ENCODE measurements at places on chromosomes 4 and X.

DNA sequence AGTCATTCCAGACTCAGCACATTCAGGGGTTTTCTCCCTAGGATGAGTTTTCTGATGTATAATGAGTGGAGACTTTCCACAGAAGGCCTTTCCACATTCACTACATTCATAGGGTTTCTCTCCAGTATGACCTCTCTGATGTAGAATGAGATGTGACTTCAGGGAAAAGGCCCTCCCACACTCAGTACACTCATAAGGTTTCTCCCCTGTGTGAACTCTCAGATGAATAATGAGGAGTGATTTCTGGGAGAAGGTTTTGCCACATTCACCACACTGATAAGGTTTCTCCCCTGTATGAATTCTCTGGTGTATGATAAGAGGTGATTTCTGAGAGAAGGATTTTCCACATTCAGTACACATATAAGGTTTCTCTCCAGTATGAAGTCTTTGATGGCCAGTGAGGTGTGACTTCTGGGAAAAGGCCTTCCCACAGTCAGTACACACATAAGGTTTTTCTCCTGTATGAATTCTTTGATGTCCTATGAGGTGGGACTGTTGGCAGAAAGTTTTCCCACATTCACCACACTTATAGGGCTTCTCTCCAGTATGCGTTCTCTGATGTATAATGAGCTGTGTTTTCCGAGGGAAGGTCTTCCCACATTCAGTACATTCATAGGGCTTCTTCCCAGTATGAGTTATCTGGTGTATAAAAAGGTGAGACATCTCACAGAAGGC, 12.7 kb downstream of the ZNF630 start:
- no peak for DNase-seq

GRCh38 chrX:23304881-23305280, 29.8 kb upstream of the PTCHD1 start:
- DNase-seq = no peak

- no peak for DNase-seq
These were observed 11.3 kb downstream of the FGFRL1 start for GRCh38 chr4:1022739-1023066.

DNA sequence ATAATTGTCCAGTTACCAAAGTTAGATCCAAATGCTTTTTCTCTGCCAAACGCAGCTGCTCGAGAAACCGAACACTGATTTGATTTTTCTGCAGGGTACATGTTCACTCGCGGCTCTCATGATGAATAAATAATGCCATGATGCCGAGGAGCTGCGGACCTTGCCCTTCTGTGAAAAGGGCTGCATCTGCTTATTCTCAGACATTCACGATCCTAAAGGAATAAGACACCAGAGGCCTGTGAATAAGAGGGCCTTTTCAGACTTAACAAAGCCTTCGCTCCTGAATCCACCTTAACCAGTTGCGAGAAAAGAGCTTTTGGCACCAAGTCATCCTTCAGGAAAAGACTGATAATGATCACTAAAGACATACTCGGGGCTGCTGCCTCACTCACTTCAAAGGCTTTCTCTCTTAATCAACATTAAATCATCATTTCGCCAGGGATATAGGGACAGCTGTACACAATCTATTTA, 147.5 kb downstream of the FBXO8 start:
- no peak for DNase-seq

DNA sequence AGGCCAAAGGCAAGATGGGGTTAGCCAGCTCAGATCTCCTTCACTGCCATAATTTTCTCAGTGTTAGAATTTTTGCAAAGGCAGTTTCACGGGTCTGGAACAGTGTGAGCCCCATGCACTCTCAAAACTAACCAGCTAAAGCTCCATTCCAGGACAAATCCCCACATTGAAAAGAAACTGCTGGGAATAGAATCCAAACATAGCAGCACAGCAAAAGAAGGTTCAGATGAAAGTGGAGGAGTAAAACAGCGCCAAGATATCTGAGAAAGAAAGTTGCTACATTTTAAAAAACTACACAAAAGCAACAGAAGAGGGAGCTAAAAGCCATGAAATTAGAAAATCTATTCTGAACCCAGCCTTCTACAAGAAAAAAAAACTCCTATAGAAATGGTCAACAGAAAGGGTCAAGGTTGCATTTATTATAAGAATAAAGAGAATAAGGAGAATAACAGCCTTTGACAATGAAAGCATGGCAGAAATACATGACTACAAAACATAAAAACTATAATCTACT, 39.6 kb upstream of the SLC7A3 start:
- DNase-seq = peak; percentile 18

- no peak for DNase-seq
These were observed 4.2 kb upstream of the SRPK3 start for GRCh38 chrX:153776611-153777045.

- DNase-seq = no peak
These were observed 246.7 kb downstream of the GPAT3 start for GRCh38 chr4:83782591-83782990.

DNA sequence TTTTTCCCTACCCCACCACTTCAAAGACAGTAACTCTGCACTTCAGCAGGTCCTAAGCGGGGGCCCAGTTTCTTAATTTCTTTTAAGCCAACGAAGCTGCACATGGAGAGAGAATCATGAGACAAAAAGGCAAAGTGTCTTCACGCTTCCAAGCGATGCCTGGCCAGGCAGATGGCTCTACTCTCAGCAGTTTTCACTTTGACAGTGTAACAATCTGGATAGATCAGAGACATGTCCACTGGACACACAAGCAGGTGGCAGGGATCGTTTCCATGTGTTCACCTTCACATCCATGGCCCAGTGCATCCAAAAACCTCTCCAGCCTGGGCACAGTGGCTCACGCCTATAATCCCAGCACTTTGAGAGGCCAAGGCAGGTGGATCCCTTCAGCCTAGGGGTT, 27.8 kb downstream of the PPP2R2C start:
- DNase-seq = no peak

GRCh38 chr4:26819478-26820095, 41.1 kb upstream of the STIM2 start:
- DNase-seq = no peak

- peak; percentile 68 for DNase-seq
These were observed 286.2 kb upstream of the TET2 start for GRCh38 chr4:104860238-104861123.

- no peak for DNase-seq
These were observed 7.8 kb downstream of the MSMO1 start for GRCh38 chr4:165335163-165335703.

DNA sequence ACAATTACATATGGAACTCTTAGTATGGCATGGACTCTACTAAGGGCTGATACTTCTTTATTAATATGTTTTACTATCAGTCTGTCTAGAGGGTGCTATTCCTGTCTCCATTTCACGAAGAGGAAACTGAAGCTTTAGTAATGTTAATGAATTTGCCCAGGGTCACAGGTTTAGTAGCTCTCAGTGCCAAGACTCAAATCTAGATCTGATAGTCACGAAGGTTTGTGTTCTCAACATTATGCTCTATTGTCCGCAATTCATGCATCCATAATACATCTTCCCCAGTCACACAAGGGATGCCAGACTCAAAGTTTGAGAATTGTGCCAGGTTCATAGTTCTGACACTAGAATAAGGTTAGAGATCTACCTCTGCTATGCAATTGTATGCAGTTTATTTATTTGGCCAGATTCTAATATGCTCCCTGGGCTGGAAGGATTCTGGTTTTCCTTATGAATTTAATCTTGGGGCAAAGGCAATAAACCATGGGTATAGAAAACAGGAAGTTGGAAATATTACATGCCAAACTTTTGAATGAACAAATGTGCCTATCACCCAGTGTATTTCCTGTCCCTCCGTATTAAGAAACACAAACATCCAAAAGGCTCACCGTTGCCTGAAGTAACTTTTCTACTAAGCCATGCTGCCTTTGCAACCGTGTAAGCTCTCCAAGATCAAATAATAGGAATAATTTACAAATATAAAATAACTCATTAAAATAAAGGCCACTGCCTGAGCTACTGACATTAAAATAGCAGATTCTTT, 478.5 kb downstream of the INPP4B start:
- DNase-seq = no peak

GRCh38 chrX:80282535-80282934, 137.7 kb upstream of the TENT5D start:
- DNase-seq = no peak

DNA sequence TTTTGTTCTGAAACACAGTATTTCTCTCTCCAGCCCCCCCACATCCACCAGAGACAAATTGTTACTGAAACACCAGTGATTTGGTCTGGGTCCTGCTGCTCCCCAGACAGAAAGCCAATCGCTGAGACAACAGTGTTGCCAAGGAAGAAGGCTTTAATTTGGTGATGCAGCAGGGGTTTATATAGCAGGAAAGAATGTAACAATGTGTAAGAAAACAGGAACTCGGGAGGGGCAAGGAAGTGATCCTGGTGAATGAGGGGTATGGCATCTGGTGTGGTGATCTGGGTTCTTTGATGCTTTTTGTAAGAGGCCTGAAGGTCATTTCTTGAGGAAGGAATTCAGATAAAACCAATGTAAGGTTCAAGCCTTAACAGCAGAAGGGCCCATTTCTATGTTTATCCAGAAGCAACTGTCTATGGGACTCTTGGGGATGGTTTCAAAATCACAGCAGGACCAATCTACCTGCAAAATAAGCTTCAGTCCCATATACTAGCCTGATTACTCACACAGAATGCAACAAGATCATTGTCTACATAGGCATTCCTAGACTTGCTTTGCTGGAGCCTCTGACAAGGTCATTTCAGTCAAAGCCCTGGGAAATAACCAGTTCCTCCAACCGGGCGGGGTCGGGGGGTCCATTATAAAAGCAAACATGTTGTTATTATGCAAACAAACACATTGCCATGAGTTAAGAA, 445.2 kb upstream of the ZFP42 start:
- no peak for DNase-seq

- DNase-seq = no peak
These were observed 9.9 kb upstream of the SCOC start for GRCh38 chr4:140363558-140363957.

- peak; percentile 61 for DNase-seq
These were observed 17.5 kb upstream of the SH3KBP1 start for GRCh38 chrX:19904778-19905367.

- DNase-seq = no peak
These were observed 70.3 kb downstream of the WFS1 start for GRCh38 chr4:6339818-6340445.

- DNase-seq = no peak
These were observed 27.9 kb upstream of the UGT2B4 start for GRCh38 chr4:69523385-69524132.

- DNase-seq = no peak
These were observed 83.8 kb upstream of the C1QTNF7 start for GRCh38 chr4:15344041-15344440.

GRCh38 chr4:101707596-101707995, 82.9 kb upstream of the BANK1 start:
- DNase-seq = no peak

DNA sequence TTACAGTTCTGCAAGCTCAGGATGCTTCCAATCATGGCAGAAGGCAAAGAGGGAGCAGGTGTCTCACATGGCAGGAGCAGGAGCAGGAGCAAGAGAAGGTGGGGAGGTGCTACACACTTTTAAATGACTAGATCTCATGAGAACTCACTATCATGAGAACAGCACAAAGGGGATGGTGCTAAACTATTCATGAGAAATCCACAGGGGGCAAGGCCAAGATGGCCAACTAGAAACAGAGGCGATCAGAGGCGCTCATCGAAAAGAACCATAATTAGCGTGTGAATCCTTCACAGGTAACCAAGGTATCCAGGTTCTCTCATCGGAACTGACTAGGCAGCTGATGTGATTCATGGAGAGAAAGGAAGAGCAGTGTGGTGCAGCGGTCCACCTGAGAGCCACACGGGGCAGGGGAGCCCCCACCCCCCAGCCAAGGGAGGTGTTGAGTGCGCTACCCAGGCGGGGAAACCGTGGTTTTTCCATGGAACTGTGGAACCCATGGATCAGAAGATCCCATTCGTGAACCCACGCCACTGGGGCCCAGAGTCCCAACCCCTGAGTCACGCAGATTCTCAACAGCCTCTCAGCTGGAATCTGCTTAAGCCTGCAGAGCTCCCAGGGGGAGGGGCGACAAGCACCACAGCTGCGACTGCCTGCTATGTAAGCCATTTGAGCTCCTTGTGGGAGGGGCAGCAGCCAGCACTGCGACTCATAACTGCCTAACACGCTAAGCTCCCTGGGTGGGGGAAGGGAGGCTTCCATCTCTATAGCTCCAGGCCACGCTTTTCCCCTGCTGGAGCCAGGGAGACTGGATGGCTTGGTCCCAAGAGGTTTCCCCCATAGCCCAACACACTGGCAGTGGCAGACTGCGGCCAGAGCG, 46.7 kb downstream of the FGF16 start:
- no peak for DNase-seq

GRCh38 chr4:72666910-72667309, 97.9 kb upstream of the ADAMTS3 start:
- DNase-seq = no peak

DNA sequence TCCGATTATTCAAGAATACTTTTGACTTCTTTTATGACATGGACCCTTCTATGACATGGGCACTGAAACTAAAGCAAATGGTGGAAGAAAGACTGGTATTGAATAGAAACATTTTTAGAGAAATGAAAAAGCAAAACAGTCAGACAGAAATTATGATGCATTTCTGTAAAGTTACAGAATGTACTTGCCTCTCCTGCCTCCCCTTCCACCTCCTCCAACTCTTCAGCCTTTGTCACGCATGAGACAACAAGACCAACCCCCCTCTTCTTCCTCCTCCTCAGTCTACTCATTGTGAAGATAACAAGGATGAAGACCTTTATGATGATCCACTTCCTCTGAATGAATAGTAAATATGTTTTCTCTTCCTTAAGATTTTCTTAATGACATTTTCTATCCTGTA, 46.3 kb upstream of the HUWE1 start:
- DNase-seq = no peak

GRCh38 chrX:12919051-12919450, 12.6 kb downstream of the TLR8 start:
- no peak for DNase-seq

GRCh38 chrX:71536285-71536684, 3.4 kb downstream of the OGT start:
- DNase-seq = no peak

DNA sequence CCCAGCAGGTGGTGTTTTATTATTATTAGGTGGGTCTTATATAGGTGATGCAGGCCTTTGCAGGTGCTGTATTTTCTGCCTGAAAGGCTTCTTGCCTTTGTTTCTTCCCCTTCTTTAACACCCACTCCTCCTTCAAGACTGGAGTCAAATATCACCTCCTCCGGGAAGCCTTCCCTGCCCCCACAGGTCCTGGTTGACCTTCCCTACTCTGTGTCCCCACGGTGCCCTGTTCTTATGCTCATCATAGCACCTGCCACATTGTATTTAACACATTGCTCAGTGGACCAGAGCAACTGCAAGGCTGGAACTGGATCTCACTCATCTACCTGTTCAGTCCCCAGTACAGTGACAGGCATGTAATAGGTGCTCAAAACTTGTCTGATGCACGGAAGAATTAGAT, 39.8 kb upstream of the LGI2 start:
- DNase-seq = no peak

DNA sequence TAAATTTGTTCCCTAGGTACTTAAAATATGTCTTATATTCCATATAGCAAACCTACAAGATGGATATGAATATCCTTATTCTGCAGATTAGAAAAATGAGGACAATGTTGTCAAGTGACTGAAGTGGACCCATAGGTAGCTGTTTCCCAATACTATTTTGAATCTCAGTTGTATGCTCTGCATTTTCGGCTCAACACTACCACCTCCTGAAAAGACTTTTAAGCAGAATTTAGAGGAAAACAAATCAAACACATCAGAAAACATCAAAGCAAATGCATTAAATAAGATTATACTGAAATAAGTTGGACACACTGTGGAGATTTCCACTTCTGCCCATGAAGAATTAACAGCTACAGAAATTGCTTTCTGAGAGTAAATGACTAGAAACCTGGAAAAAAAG, 488.7 kb downstream of the TRIML1 start:
- no peak for DNase-seq

- peak; percentile 66 for DNase-seq
These were observed 10.1 kb downstream of the WDR1 start for GRCh38 chr4:10106421-10107039.

Data from CD4-positive, alpha-beta T cell treated with Interferon alpha-2 for 1 hour (primary cell).